ENCODE measurements at places on chromosomes 1 and 21.

- peak; percentile 28 for DNase-seq
Observed at GRCh38 chr1:60573121-60573520, 499.6 kb upstream of the C1orf87 start.

DNA sequence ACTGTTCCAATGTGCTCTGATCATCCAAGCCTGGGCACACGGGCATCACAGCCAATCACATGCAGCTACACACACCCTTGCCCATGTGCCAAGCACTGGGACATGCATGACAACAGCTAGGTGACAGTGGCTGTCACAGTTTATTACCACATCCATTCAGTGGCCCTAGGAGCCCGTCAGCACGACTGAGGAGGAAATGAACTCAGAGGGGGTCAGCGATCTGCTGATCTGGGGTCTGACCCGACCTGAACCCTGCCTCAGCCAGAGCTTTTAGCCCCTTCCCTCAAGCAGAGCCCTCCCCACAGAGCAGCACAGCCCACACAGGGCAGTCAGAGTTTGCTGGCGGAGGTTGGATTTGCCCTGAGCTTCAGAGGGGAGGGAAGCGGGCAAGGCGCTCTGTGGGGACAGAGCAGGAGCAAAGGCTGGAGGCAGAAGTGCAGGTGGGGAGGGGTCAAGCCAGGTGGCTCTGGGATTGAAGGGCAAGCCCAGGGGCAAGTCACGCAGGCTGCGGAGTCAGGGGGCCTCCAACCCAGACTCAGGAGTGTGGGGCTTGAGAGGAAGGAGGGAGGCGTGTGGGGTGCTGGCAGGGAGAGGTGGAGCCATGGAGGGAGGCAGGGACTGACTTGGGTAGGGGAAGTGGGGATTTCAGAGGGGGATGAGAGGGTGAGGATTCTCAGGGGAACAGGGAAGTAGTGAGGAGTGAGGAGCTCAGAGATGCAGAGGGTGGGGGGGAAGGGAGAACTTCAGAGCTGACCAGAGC lies 10.4 kb downstream of the SH3BGRL3 start:
- no peak for DNase-seq

- DNase-seq, result no peak
Observed at GRCh38 chr1:227928811-227929375, 18.8 kb downstream of the WNT9A start.

DNA sequence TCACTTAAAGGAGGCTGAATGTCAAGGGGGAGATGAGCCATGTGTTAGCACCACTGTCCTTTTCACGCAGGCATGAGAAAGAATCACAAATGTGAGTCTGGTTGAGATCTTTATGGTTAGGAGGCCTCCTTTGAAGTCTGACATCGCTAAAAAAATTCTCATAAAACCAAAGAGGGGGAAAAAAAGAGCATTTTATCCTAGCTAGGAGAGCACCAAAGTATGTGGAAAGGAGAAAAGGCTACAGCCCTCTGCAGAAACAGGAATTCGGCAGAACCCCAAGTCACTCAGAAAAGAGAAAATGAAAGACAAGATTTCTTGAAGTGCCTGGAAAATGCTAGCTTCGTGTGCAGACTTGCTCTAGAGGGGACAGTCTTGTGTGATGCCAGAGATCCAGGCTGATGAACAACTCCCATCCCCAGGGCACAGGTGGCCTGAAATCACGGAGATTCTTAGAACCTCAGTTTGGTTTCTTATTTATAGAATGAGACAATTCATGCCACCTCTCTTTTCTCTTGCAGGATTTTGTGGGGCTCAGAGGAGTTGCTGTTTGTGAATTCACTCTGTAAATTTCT lies 61.5 kb downstream of the RUNX1 start:
- no peak for DNase-seq

DNA sequence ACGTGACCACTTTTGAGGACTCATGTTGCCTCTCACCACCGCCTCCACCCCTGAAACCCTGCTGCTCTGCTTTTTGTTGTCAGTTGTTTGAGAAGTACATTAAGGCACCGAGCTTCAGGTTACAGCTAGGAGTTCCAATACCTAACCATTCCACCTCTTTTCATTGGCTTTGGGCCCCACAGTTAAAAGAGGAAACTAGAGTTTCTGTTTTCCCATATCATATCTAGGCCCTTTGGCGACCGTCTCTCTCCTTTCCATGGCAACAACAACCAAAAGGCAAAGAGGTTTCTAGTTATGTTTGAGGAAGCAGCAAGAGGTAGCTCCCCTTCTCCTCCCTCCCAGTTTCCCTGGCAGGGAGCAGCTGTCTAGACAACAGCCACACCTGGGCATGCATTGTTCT lies 5.9 kb downstream of the ANKRD35 start:
- DNase-seq, result no peak

GRCh38 chr1:1179346-1179982 lies 5.8 kb downstream of the TTLL10 start:
- DNase-seq, result no peak

DNA sequence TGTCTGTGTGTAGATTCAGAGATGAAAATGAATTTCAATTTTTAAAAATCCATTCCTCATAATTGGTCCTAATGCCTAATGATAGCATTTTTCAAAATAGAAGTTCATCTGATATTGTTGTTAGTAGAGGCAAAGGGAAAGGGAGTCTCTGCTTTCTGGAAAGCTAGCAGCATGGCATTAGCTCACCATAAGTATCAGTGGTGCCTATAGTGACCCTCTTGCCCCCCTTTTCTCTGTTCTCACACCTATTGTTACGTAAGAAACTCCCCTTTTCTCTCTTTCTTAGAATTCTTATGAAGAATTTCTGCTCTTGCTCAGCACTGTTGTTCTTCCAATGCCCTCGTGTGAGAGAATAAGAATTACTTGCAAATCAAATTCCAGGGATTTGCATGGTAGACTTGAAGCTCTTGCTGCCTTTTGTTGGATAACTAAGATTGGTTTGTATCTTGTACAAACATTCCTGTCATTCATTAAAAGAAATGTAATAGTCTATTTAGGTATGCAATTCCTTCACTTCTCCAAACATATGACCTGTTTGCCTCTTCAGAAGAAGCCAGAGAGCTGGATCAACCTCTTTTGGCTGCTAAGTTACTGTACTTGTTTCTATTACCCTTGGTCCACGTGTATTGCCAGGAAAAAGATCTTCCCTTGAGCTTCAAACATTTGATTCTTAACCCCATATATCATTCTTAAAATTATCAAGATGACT lies 69.2 kb upstream of the MAGI3 start:
- no peak for DNase-seq

DNA sequence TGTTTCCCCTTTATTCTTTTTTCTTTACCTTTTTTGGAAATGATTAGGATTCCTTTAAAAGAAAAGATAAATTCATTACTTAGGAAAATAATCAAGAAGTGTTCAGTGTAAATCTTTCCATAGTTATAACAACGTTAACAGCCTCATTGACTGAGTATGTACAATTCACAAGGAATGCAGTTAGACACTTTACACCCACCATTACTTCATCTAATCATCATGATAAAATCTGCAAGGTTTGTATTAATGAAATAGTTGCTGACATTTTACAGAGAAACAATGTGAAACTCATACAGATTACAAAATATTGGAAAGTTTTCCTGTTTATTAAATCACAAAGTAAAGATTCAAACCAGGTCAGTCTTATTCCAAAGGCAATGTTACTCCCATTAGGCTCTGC lies 59.3 kb upstream of the NEGR1 start:
- no peak for DNase-seq

DNA sequence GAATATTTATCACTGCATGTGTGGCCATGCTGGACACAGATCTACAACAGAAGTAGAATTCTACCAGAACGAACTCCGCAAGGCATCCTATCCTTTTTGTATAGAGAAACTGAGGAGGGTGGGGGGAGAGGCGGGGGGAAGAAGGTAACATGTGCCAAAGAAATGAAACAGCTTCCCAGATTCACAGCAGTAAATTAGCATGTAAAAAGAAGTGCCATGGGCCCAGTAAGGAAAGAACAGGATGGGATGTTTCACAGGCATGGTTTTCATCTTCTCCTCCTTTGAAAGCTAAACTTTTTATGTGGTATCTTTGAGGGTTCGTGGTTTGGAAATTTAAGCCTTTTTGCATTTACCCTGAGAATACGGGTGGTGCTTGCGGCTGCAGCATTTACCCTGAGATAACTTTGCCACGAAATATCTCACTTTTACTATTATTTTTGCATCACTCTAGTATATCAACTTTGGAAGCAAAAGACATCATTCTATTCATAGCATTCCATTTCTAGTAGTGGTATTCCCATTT lies 168.9 kb downstream of the TPR start:
- DNase-seq, result no peak

GRCh38 chr1:39980555-39981313 lies 25.8 kb downstream of the MFSD2A start:
- no peak for DNase-seq

- DNase-seq, result no peak
Observed at GRCh38 chr1:230224101-230224960, 157.3 kb downstream of the GALNT2 start.

GRCh38 chr1:110476028-110476765 lies 25.2 kb downstream of the PROK1 start:
- DNase-seq, result no peak

- no peak for DNase-seq
Observed at GRCh38 chr1:176934370-176934769, 230.1 kb downstream of the ASTN1 start.

GRCh38 chr1:100543640-100544039 lies 5.7 kb downstream of the GPR88 start:
- peak; percentile 17 for DNase-seq

DNA sequence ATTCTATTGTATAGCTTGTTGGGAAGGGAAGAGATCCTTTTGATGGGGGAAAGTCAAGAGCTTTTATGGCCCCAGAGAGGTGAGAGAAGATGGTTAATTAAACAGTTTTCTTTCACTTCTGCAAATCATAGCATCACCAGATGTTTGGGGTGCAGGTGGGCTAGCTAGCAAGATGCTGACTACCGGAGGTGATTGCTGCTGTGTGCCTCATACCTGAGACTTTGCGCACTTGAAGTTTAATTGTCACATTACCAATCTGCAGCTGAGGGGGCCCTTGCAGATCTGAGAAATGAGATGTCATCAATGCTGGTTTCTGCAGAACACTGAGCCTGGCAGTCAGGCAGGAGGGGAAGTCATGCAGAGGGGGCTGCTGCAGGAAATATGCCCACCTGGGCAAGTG lies 73.9 kb downstream of the SNRPE start:
- DNase-seq, result no peak

DNA sequence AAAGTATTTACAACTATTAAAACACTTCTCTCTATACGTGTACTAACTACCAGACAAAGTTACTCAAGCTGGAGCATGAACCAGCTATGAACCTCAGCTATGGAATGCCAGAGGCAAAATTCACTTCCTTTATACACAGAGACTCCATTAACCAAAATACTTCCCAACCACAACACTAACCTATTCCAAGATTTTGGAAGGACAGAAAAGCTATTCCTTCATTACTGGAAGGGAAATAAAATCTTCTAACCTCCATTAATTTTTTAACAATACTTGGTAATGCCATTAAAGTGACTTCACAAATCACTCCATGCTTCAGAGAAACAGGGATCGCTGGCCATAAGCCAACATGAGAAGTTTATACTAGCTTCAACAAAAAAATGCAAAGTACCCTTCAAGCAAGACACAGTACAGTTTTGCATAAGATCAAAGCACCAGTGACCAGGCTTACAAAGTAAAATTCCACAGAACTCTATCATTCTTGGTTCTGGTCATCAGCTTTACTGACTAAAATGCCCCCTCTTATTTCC lies 58.0 kb downstream of the PUM1 start:
- no peak for DNase-seq

DNA sequence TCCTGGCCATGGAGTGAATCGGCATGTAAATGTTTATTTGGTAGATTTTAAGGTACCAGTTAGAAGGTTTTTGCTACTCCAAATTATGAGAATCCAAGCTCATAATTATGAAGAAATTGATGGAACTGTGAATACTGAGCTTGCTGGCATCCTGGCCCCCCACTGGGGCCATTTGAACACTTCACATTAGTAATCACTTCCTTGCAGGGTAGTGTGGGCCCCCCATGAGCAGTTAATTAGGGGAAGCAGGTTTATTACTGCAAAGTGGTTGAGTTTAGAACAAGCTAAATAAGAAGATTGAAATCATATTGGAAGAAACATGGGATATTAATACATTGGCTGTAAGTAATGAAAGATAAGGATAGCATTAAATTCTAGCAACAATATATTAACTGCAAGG lies 86.7 kb downstream of the S1PR1 start:
- DNase-seq, result no peak

GRCh38 chr1:33050221-33051076 lies 13.8 kb upstream of the AK2 start:
- DNase-seq, result no peak
